DMS79 treated with DMSO at 0.1 percent for 48 hours (cell line): ENCODE measurements at places on chromosomes 6 and 20.

DNA sequence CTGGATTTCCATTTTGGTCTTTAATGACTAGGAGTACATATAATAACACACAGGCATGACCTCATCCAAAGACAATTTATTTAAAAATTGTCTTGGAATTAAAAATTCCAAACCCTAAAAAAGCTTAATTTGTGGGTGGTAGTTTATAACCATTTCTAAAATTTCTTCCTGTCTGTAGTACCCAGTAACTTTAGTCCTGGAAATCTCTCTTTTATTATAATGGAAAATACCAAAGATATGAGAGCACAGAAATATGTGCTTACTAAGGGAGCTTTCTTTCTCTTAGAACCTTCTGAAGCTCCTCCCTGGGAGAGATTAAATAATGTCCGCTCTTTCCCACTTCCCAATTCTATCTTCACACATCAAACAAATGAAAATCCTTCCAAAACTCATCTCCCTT lies 70.5 kb upstream of the PRL start:
- DNase-seq: no peak

GRCh38 chr6:133062077-133062476 lies 179.1 kb upstream of the EYA4 start:
- no peak for DNase-seq

DNA sequence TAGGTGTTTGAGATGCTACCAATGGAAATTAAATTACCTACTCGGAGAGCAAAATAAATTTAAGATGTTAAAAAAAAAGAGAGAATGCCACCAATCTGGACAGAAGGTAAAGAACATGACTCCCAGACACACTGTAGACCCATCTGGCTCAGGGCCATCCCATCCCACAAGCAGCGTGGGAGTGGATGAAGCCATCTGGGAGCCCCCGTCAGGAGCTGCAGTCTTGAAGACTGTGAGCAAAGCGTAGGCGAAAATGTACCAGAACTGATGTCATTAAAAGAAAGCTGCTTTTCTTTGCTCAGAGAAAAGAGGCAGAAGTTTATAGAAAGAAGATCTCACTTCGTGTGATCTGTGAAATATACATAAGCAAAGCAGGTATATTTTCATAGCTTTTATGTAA lies 815.7 kb downstream of the QKI start:
- no peak for DNase-seq

- DNase-seq: no peak
Measured at GRCh38 chr6:86682297-86682696, 255.0 kb upstream of the HTR1E start.

GRCh38 chr20:53900380-53900999 lies 169.9 kb downstream of the BCAS1 start:
- DNase-seq: no peak
